ENCODE measurements at places on chromosomes 5 and 9. TPM values are rescaled to one million over a fixed set of nuclear protein-coding genes. Genes with fewer than 3 reads are reported as not detected.

DNA sequence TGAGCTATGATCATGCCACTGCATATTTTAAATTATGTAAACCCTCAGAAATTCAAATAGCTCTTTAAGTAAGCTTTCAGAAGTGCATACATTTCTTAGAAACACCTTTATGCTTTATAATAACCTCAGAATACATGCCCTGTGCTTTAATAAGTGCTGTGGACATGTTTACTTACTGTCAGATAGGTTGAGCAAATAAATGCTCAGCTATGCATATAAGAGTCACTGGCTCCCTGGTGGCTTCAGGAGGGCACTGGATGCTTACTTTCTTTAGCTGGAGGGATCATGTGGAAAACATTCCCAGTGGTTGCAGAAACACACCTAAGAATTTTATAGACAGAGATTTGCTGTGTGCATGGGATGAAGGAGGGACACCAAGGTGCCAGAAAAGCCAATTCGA is 74.4 kb downstream of the PDE6A start:
- H3K36me3 ChIP-seq, result peaks cover 7% of the 10 kb centered on the region
- no peaks in the 10 kb centered on the region for H3K27me3 ChIP-seq
- H3K4me1 ChIP-seq, result peaks cover 19% of the 10 kb centered on the region
- H3K27ac ChIP-seq, result no peak overlapping the region
- no peak overlapping the region for H3K4me3 ChIP-seq

DNA sequence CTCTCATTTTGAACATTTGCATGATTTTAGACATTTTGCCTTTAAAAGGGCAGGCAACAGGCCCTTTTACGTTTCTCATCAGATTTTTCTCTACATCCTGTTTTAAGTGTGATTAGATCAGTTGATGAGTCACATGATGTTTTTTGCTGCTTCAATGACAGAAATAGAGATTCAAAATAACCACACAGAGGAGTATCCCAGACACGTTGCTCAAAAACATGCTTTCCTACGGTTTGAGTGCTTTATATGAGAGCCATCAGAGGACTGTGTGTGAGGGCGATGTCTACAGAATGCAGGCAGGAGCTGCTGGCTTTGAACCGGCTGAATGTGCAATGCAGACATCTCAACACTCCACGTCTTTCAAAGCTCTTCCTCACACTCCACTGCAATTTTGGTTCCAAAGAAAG is 42.1 kb downstream of the OTULIN start:
- H3K4me1 ChIP-seq, result peaks cover 11% of the 10 kb centered on the region
- H3K27ac ChIP-seq, result peak overlapping the region; percentile 78
- H3K36me3 ChIP-seq, result peaks cover 35% of the 10 kb centered on the region
- H3K4me3 ChIP-seq, result no peak overlapping the region
- DNase-seq, result no peak

TOR2A gene
- 6.1 TPM for total RNA-seq

DNA sequence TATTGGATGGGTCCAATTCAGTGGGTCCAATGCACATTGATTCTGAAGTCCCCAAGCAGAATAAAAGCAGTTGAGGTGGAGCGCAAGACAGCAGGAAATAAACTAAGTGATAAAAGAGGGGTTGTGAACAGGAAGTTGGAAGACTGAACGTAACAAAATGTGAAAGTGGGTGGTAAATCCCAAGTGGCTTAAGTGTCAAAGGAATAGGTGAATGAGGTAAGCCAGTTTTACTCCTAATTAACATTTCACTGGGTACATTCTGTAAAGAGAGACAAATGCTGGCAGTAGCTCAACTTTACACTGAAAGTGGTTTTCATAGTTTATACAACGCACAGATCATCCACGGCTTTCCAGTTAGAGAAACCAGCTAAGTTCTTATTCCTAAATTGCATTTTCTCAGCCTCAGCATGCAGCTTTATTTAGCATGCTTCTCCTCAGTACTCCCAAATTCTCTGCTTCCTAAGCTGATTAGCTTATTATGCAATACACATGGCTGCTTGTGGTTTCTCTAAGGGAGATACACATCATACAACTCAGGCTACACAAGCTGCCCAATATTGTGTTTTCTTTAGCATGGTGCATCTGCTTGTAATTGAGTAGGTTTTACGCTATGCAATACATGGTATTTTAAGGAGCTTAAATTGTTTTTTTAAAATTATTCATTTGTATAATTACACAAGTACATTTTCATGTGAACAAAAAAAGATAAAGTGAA is 34.2 kb upstream of the HSD17B4 start:
- H3K36me3 ChIP-seq, result no peaks in the 10 kb centered on the region
- H3K27me3 ChIP-seq, result no peaks in the 10 kb centered on the region
- H3K4me1 ChIP-seq, result peaks cover 7% of the 10 kb centered on the region
- H3K4me3 ChIP-seq, result no peak overlapping the region

GRCh38 chr9:91037511-91038482 is 236.2 kb downstream of the SYK start:
- H3K4me1 ChIP-seq, result peaks cover 18% of the 10 kb centered on the region
- H3K27me3 ChIP-seq, result no peaks in the 10 kb centered on the region
- H3K36me3 ChIP-seq, result no peaks in the 10 kb centered on the region
- H3K27ac ChIP-seq, result peak overlapping the region; percentile 18
- peak overlapping the region; percentile 17 for H3K4me3 ChIP-seq

DNA sequence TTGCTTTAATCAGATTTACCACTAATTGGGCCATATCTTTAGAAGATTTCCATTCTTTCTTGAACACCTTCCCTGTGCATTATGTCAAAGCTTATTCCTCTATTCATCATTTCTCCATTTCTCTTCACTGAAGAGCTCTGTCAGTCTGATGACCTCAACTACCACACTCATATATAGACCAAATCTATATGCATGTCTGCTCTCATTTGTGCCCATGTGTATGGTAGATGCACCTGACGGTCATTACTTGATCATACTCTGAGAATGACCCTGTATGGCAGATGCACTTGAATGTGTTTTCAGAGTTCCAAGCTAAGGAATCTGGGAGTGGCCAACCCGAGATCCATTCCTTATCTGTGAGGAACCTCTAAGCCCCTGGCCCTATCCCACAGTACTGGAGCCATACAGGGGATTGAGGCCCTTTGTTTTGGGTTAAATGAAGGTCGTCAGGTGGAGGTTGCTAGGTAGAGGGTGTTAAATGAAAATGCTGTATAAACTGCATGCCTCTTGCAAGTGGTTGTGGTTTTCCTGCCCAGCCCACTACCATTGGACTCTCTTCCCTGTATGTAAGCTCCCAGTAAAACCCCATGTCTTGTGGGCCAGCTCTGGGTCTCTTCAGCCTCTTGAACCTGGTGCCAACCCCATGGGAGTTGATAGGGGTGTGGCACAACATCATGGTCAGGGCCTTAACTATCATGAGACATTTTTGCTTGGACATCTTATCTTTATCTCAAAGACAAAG is 229.5 kb downstream of the KIAA0825 start:
- no peak overlapping the region for H3K4me3 ChIP-seq
- H3K4me1 ChIP-seq, result no peaks in the 10 kb centered on the region
- H3K36me3 ChIP-seq, result no peaks in the 10 kb centered on the region
- DNase-seq, result no peak
- no peak overlapping the region for H3K27ac ChIP-seq

NUP155 gene
- total RNA-seq, result 19.3 TPM

AKNA gene
- total RNA-seq, result 19.1 TPM

PAXX gene
- total RNA-seq, result 36.8 TPM

TAF11L5 gene
- total RNA-seq, result not detected

SGCD gene
- total RNA-seq, result 27.7 TPM
